SJSA1 (cell line): ENCODE measurements at places on chromosomes 5 and 9.

DNA sequence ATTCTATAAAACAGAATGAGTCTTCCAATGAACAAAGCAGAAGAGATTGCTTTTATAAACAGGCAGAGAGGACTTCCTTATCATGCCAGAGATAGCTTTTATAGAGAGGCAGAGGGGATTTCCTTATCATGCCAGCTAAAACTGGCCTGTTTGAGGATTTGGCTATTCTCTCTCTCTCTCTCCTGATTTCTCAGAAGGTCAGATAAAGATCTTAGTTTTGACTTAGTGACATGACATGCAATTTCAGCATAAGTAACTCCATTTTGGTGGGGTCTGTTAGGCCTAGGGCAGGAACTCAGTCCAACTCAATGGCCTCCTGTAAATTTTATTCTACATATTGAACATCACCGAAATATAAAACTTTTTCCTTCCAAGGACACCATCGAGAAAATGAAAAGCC, 31.5 kb upstream of the DENND4C start:
- H3K4me1 ChIP-seq = no peaks in the 10 kb centered on the region
- H3K4me3 ChIP-seq = no peak overlapping the region
- no peak overlapping the region for H3K27ac ChIP-seq
- H3K36me3 ChIP-seq = no peaks in the 10 kb centered on the region

DNA sequence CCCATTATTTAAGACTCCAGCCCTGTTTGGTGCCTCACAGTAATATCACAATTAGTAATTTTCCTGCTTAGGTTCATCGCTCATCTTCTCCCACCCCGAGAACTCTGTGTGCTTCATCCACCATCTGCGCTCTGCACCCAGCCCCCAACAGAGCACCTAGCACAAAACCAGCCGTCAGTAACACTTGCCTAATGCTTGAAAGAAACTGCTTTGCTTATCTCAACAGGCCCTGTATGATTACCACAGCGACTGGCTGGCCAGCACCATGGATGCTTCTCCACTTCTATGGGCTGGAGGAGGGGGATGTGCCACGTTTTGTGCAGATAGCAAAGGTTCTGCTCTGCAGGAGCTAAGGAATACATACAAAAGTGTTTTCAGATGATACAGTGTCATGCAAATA, 166.8 kb downstream of the SPOCK1 start:
- no peaks in the 10 kb centered on the region for H3K36me3 ChIP-seq
- no peaks in the 10 kb centered on the region; the same call in 1 of the 2 replicates for H3K27me3 ChIP-seq
- no peak overlapping the region for H3K4me3 ChIP-seq
- H3K4me1 ChIP-seq = no peaks in the 10 kb centered on the region

DNA sequence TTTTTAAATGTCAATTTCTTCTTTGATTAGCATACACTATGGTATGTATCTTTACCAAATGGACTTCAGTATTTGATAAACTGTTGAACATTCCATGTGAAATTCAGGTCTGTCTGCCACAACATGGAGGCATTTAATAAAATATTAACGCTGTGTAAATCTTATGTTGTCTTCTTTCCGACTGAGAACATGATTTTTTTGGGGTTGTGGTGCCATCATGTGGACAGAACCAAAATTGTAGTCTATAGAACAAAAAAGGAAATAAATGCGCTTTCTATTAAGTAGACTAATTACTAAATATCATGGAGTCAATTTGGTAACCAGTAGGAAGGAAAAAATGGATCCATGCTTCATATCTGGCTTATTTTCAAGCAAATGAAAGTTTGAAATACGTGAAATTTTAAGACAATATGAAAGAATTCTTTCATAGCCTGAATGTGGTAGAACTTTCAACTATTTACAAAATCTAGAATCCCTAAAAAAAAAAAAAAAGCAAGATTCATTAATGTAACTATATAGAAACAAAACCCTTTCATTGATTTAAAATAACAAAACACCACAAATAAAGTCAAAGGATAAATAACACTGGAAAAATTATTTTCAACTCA, 2.8 kb upstream of the PLK2 start:
- H3K27me3 ChIP-seq = no peaks in the 10 kb centered on the region
- peaks cover 21% of the 10 kb centered on the region for H3K36me3 ChIP-seq
- H3K4me3 ChIP-seq = no peak overlapping the region
- peaks cover 34% of the 10 kb centered on the region for H3K4me1 ChIP-seq

GRCh38 chr5:9851458-9851857, 221.3 kb upstream of the TAS2R1 start:
- no peaks in the 10 kb centered on the region; the same call in 1 of the 2 replicates for H3K27me3 ChIP-seq
- no peak overlapping the region for H3K27ac ChIP-seq
- peak; percentile 34 for DNase-seq
- H3K4me1 ChIP-seq = no peaks in the 10 kb centered on the region
- H3K36me3 ChIP-seq = no peaks in the 10 kb centered on the region

DNA sequence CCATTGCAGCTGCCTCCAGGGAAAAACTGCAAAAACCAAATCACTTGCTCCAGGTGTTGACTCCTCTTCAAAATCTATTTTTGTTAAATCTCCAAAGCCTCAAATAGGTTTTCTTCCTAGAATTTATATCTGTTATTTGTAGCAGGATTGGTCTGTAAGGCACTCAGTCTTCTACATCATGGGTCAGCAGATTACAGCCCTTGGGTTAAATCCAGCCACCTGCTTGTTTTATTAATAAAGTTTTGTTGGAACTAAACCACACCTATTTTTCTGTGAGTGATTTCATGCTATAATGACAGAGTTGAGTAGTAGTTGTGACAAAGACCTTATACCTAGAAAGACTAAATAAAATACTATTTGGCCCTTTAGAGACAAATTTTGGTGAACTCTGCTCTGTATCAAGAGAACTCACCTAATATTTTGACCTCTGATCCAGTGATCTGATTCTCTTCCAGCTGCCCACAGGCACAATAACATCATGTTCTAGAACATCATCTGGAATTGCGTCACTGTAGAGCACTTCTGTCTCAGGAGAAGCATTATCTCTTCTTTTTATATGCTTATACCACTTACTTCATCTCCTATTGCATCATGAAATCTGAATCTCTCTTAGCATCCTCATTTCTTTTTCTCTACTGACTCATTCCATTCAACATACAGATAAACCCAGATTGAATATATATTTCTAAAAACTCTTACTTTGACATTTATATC, 130.1 kb downstream of the RPS23 start:
- no peaks in the 10 kb centered on the region for H3K4me1 ChIP-seq
- H3K27ac ChIP-seq = no peak overlapping the region
- no peak for DNase-seq
- no peak overlapping the region for H3K4me3 ChIP-seq
- H3K27me3 ChIP-seq = no peaks in the 10 kb centered on the region

- no peaks in the 10 kb centered on the region for H3K4me1 ChIP-seq
- H3K4me3 ChIP-seq = no peak overlapping the region
- DNase-seq = no peak
- H3K36me3 ChIP-seq = no peaks in the 10 kb centered on the region
- no peak overlapping the region for H3K27ac ChIP-seq
Observed at GRCh38 chr9:79551586-79551985, 20.2 kb upstream of the TLE4 start.

DNA sequence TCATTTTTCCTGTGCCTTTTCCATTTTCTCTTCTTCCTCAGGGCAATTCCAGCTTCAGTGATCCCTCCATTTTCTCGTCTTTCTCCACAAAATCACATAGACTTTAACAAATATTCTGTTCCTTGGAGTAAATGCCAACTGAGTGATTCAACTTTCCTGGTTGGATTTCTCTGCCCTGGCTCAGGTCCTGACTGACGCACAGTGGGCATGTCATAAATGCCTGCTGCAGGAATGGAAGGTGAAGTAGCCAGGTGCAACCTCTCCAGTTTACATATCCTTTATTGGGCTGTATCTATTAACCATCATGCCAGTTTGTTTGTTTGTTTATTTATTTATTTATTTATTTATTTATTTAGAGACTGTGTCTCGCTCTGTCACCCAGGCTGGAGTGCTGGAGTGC, 95.1 kb downstream of the MEF2C start:
- peaks cover under 1% of the 10 kb centered on the region; the same call in 1 of the 2 replicates for H3K36me3 ChIP-seq
- peaks cover 34% of the 10 kb centered on the region for H3K4me1 ChIP-seq
- no peak overlapping the region for H3K4me3 ChIP-seq
- H3K27ac ChIP-seq = no peak overlapping the region; the same call in 1 of the 2 replicates

DNA sequence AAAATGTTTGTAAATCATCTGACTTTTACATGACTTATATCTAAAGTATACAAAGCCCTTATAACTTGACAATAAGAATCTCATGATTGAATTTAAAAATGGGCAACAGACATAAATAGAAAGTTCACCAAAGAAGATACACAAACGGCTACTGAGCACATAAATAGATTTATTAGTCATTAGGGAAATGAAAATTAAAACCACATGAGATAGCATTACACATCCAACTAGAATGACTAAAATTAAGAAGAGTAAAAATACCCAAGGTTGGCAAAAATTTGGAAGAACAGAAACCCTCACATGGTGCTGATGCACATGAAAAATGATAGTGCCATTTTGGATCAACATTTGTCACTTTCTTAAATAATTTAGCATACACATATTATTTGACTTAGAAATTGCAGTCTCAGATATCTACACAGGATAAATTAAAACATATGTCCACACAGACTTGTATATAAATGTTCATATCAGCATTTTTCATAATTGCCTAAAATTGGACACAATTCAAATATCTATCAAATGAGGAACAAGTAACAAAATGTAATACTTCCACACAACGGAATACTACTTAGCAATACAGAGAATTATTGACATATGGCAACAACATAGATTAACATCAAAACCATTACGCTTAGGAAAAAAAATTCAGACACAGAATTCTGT, 359.1 kb upstream of the DAB2 start:
- no peak overlapping the region for H3K27ac ChIP-seq
- no peaks in the 10 kb centered on the region for H3K36me3 ChIP-seq
- no peaks in the 10 kb centered on the region for H3K27me3 ChIP-seq
- no peak overlapping the region for H3K4me3 ChIP-seq

GRCh38 chr5:169656125-169656901, 19.2 kb downstream of the DOCK2 start:
- no peak for DNase-seq
- H3K4me3 ChIP-seq = no peak overlapping the region
- H3K27me3 ChIP-seq = no peaks in the 10 kb centered on the region
- H3K36me3 ChIP-seq = no peaks in the 10 kb centered on the region

- H3K4me3 ChIP-seq = no peak overlapping the region
- DNase-seq = no peak
- H3K4me1 ChIP-seq = peaks cover 6% of the 10 kb centered on the region
- no peaks in the 10 kb centered on the region for H3K36me3 ChIP-seq
- no peak overlapping the region for H3K27ac ChIP-seq
Observed at GRCh38 chr5:74657165-74657564, 16.6 kb upstream of the ENC1 start.

GRCh38 chr9:109721001-109721400, 59.0 kb upstream of the PALM2AKAP2 start:
- H3K4me3 ChIP-seq = no peak overlapping the region
- H3K27ac ChIP-seq = no peak overlapping the region
- H3K4me1 ChIP-seq = peaks cover 32% of the 10 kb centered on the region
- no peaks in the 10 kb centered on the region for H3K36me3 ChIP-seq
- no peak for DNase-seq

- peaks cover 8% of the 10 kb centered on the region; the same call in 1 of the 2 replicates for H3K27me3 ChIP-seq
- no peak overlapping the region for H3K27ac ChIP-seq
- no peak for DNase-seq
- H3K4me1 ChIP-seq = no peaks in the 10 kb centered on the region
Observed at GRCh38 chr5:121156565-121156964, 692.5 kb downstream of the PRR16 start.

GRCh38 chr5:128574041-128574440, 36.0 kb upstream of the FBN2 start:
- no peaks in the 10 kb centered on the region for H3K36me3 ChIP-seq
- H3K4me1 ChIP-seq = no peaks in the 10 kb centered on the region
- no peak overlapping the region for H3K4me3 ChIP-seq
- no peak for DNase-seq

GRCh38 chr5:142233083-142234032, 91.5 kb downstream of the SPRY4 start:
- no peak overlapping the region for H3K4me3 ChIP-seq
- no peak for DNase-seq
- no peaks in the 10 kb centered on the region for H3K27me3 ChIP-seq
- H3K4me1 ChIP-seq = peaks cover 35% of the 10 kb centered on the region
- H3K27ac ChIP-seq = no peak overlapping the region
- no peaks in the 10 kb centered on the region for H3K36me3 ChIP-seq

GRCh38 chr5:103228061-103228460, 30.5 kb upstream of the MACIR start:
- DNase-seq = no peak
- no peaks in the 10 kb centered on the region for H3K36me3 ChIP-seq

- no peaks in the 10 kb centered on the region for H3K36me3 ChIP-seq
- H3K27ac ChIP-seq = peak overlapping the region; percentile 99
- H3K27me3 ChIP-seq = no peaks in the 10 kb centered on the region
- DNase-seq = peak; percentile 88
- peak overlapping the region; percentile 35 for H3K4me3 ChIP-seq
Observed at GRCh38 chr5:88785746-88786565, 97.0 kb downstream of the MEF2C start.

- H3K27ac ChIP-seq = no peak overlapping the region
- no peaks in the 10 kb centered on the region for H3K36me3 ChIP-seq
- no peak for DNase-seq
- no peak overlapping the region for H3K4me3 ChIP-seq
- no peaks in the 10 kb centered on the region for H3K27me3 ChIP-seq
Observed at GRCh38 chr9:105275938-105276337, 31.5 kb downstream of the SLC44A1 start.

DNA sequence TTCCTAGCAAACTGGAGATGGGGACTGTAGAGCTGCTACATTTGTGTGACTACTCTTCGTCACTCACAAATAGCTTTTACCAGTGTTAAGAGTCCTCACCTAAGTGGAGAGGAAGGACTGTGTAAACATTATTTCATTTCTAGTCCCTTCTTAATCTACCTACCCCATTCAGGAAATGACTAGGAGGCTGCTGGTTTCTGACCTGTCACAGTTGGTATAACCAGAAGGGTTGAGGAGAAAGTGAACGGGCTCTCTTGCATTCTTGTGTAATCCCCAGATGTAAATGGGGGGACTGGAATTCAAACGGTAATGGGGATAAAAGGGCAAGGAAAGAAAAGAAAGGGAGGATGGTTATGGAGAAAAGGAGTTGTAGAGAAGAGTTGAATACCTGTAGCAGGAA, 35.4 kb upstream of the BNIP1 start:
- DNase-seq = no peak
- no peaks in the 10 kb centered on the region for H3K4me1 ChIP-seq
- H3K27me3 ChIP-seq = no peaks in the 10 kb centered on the region
- no peak overlapping the region for H3K27ac ChIP-seq

DNA sequence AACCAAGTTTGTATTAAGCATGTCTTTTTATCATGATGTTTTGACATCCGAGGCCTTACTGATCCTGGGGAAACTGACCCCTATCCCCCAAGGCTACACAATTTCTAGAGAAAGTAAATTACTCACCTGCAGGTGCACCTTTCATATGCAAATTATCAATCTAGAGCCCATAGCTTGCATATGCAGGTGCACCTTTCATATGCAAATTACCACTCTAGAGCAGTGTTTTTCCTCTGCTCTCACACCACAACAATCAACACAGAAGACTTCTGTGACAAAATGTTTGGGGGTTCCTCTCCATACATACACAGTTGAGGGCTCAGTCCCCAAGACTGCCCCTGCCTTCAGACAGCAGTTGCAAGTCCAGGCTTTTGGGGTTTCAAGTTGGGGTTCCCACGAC, 203.7 kb upstream of the RORB start:
- no peak overlapping the region for H3K4me3 ChIP-seq
- H3K36me3 ChIP-seq = no peaks in the 10 kb centered on the region
- H3K27me3 ChIP-seq = no peaks in the 10 kb centered on the region
- H3K27ac ChIP-seq = no peak overlapping the region
